ENCODE measurements at places on chromosomes 4 and X.

GRCh38 chr4:89422441-89422990 is 114.9 kb upstream of the GPRIN3 start:
- DNase-seq: no peak

DNA sequence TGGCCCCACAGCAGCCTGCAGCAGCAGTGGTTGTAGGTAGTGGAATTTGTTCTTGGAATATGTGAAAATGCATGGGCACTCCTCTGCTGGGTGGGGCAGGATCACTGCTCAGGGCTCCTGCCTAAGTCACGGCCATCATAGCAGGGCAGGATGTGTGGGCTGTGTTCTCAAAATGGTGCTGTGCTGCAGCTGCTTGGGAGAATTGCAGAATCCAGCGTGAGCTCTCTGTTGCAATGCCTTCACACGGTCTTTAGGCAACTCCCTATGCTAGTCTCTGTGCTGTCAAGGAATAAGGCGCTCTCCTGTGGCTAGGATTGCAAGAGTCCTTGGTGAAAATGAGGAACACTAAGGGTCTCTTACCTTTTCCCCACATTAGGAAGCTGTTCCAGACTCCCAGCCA is 42.9 kb downstream of the F8 start:
- DNase-seq: no peak

GRCh38 chr4:90852237-90852636 is 725.0 kb downstream of the CCSER1 start:
- DNase-seq: no peak

DNA sequence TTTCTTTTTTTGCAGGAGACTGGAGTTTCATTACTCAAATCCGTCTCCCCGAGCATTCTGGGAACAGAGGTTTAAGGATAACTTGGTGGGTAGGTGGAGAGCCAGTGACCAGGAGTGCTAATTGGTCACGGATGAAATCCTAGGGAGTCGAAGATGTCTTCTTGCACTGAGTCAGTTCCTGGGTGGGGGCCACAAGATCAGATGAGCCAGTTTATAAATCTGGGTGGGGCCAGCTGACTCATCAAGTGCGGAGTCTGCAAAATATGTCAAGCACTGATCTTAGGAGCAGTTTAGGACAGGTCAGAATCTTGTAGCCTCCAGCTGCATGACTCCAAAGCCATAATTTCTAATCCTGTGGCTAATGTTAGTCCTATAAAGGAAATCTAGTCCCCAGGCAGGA is 741.3 kb downstream of the PCDH7 start:
- no peak for DNase-seq

DNA sequence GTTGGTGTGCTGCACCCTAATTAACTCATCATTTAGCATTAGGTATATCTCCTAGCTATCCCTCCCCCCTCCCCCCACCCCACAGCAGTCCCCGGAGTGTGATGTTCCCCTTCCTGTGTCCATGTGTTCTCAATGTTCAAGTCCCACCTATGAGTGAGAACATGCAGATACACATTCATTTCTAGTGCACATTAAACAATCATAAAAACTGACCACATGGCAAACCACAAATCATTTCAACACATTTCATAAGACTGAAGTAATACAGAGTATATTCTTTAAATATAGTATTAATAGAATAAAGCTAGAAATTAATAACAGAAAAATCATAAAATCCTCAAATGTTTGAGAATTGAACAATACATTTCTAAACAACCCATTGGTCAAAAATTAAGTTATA is 34.1 kb downstream of the PRKG2 start:
- no peak for DNase-seq

DNA sequence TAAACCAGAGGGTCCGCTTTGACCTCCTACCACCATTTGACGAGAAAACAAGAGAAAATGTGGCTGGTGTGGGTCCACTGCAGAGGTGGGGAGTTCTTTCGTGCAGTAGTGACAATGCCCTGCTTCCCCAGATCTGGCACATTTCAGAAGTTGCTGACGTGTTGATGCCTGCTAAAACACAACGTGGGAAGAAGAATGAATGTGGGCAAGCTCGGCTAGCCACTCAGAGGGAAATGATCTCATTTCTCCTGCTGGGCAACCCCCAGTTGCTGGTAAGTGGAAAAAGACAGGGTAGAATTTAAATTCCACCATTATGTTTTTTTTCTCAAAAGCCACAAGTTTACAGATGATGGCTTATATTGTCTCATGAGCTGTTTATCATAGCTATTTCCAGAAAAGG is 77.9 kb downstream of the LUZP4 start:
- DNase-seq: no peak

All from Panc1 (cell line).